NCI-H345 (cell line): ENCODE measurements at places on chromosomes 3 and 15.

DNA sequence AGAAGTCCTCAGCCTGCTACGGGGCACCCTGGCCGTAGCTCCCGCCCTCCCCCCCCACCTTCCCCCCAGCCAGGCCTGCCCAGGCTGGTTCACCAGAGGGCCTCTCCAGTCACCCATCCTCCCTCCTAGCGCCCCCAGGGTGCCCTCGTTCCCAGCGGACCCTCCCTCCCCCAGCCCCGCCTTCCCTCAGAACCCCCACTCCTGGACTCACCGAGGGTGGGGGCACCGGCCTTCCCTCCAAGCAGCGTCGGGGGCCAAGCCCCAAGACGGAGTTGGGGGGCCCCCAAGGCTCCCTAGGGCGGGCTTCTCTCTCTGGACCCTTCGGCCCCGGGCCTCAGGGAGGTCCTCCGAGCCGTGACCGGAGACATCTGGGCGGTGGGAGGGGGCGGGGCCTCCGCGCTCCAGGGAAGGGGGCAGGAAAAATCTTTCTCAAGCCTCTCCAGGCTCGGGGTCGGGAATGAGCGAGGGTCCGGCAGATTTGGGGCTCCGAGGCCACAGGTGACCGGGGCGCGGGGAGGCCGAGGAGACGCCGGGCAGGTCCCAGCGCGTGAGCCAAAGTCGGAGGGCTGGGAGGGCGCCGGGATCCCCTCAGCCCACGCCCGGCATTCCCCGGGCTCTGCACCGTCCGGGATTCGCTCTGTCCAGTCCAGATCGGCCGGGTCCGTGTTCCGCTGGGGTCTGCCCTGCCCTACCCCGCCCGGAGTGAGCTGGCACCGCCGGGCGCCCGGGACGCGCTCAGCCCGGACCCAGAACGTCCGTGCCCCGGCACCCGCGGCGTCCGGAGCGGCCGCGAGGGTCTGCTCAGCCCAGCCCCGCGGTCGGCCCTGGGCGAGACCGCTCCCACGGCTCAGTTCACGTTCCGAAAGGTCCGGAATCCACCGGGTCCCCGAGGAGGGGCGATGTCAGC, 999 bp downstream of the INSYN1 start:
- DNase-seq = no peak

GRCh38 chr15:32909431-32909830, 191.6 kb downstream of the GREM1 start:
- no peak for DNase-seq

GRCh38 chr3:53056442-53056841, 10.6 kb upstream of the SFMBT1 start:
- no peak for DNase-seq

GRCh38 chr3:113963879-113964278, 16.1 kb downstream of the ZDHHC23 start:
- no peak for DNase-seq

GRCh38 chr3:190053919-190054672, 66.6 kb downstream of the P3H2 start:
- DNase-seq = no peak

- no peak for DNase-seq
Measured at GRCh38 chr3:115161168-115161834, 14.2 kb upstream of the ZBTB20 start.

DNA sequence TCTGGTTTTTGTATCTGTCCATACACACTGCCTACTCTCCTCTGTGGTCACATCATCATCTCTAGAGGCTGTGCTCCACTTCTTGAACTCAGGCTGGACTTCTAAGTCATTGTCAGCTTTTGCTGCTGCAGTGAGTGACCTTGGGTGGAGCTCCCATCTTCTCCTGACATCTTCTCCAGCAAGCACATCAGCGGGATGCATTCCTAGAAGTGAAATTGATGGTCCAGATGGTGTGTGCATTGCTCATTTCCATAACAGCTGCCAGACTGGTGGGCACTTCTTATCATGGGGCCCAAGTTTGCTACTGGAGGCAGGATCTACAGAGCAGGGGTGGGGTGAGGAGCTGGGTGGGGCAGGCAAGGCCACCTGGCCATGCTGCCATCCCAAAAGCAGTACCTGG, 109.9 kb downstream of the DNAJB8 start:
- DNase-seq = no peak

DNA sequence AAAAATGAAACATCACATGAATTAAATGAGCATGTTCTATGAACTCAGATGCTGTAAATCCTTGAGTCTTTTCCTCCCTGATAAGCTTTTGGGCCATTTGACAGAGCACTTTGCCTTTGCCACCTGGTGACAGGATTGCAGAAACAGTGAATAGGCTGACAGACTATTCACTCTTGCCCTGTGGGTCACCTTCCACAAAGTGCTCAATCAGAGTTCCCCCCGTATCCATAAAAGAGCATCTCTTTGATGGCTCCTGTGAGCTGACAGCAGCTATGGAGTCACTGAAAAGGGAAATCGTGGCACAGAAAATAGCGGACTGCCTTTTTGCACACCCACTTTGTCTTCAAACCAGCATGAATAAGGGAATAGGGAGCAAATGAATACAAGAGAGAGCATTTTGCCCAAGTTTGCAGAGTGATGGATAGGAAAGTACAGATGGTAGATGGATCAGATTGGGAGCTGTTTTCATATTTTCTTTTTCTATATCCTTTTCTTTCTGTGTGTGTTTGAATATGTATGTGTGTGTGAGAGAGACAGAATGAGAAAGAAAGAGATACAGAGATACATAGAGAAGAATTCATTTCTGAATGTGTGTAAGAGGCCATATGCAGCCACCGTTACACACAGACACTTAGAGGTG, 37.8 kb upstream of the GOLM2 start:
- DNase-seq = no peak

DNA sequence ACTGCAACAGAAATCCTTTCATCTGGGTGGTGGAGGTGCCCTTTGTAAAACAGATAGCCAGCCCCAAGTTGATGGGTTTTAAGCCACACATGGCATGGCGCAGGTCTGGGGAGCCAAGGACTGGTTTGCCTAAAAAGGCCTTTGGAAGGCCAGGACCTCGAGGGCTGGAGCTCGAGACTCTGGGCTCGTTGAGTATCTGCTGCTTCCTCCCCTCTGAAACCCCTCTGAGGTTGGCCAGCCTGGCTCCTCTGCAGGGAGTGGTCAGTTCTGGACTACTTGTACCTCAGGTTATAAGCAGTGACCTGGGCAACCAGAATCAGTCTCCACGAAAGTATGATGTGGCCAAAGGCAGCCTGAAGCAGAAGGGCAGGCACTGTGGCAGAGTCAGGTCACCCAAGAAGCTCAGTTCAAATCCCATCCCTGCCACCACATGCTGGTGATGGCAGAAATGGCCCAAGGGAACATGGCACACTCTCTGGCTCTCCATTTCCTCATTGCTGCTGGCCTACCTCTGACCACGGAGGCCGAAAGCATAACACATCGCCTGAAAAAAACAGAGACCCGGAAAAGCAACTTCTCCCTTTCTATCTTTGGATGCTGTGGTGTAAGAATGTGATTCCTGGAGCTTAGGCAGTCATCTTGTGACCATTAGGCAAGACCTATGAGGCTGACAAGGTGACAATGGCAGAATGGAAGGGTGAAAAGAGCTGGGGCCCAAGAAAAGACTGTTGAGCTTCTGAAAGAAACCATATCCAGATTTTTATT, 51.2 kb downstream of the WNT7A start:
- DNase-seq = no peak

DNA sequence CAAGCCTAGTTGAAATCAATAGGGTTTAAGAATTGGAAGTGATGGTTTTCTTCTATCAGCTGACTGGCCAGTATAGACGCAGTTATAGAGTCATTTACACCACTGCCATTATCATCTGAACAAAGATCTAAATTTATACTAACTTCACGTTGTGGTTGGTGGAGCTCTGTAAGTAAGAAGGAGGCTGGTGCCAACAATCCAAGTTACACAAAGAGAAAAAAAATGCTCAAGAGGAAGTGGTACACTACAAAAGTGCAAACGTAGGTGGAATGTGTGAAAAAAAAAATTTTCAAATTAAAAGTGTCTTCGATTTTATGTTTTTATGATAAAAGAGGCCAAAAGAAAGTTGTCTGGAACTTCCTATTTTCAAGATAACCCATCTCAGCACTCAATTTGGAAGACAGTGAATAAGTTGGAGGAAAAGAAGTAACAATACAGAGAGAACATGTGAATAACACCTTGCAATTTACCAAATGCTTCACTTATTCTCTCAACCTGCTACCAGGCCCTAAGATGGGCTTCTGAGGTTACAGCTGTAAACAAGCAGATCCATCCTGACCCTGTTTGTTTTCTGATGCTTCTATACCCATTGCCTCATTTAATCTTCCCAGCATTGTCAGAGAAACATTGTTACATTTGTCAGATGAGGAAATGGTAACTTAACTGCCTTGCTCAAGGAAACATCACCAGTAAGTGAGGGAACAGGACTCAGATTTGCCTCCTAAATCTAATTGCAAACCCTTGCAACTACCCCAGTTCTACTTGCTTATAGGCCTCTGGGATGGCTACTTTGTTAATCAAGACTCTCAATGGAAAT, 12.0 kb upstream of the TASOR start:
- DNase-seq = no peak

GRCh38 chr3:187958432-187959003, 195.4 kb upstream of the LPP start:
- no peak for DNase-seq

DNA sequence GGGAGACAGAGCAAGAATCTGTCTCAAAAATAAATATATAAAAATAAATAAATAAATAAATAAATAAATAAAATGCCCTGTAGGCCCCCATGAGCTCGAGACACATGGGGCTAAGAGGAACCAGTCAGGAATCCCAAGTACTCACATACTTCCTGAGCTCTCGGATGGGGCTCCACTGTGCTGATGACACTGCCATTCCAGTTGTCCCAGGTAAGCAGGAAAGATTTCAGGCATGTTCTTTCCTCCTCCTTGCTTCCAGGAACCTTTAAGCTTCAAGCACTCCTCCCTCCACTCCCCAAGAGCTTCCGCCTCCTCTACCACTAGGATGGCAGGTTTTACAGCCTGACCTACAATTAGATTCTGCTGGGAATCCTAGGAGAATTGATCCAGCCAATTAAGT, 113.4 kb downstream of the SLC49A4 start:
- DNase-seq = no peak

GRCh38 chr3:55408193-55408826, 78.8 kb downstream of the WNT5A start:
- DNase-seq = no peak

GRCh38 chr3:147417551-147418295, 8.6 kb downstream of the ZIC1 start:
- no peak for DNase-seq

DNA sequence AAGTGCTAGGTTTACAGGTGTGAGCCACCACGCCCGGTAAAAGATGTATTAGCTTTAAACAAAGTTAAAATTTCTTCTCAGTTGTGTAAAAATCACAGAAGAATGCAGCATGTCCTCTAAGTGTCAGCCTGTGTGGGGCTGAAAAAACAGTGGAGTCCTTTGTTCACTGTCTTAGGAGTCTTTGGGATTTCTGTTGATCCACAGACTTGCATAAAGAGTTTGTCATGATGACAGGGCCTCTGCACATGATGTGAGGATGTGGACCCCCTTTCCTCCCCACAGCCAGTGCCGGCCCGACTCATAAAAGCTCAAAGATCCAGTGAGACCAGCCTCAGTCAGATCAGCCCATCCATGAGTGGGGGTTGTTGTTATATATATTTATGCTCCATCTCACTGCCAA, 49.0 kb upstream of the GOLGA8J start:
- no peak for DNase-seq

DNA sequence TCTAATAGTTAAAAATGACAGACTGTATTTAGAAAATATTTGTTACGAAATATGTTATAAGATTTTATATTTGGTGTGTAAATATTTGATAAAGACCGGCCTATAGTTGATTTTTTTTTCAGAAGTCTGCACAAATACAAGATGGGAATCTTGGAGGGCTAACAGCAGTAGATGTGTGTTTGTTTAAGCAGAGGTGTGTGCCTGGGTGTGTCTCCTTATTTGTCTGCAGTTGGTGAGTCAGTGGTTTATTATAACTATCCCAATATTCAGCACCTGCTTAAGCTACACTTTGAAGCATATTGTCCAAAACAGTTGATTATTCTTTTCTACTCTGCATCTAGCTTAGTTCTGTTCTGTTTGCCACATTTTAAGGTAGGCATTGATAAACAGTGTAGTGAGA, 12.4 kb downstream of the GLCE start:
- DNase-seq = no peak

DNA sequence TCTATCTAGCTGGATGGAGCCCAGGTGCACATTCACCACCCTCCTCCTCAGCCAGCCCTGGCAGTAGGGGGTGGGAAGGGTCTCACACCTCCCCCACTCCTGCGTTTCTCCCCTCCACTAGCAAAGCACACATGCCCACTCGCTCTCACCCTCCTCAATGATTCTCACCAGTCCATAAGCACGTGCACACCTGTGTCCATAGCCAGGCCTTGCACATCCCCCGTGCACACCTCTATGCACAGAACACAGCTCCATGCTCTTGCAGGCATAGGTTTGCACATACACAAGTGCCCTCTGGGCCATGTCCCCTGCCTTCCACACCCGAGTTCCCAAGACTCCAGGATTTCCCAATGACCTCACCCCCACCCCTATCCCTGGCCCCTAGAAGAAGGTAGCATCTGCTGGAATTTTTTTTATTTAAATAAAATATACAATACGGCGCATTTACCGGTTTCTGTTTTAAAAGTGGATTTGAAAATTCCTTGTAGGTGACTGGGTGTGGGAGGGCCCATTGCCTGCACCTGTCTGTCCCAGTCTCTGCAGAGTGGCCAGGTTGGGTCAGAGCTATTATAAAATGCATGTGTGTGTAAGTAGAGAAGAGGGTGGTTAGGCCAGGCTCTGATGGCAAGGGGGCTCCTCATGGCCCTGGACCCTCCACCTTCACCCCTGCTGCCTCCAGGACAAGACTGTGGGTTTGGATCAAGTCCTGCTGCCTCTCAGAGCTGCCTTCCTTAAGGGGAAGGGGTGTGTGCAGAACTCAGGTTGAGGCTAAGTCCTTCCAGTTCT, 49.1 kb downstream of the HCN4 start:
- no peak for DNase-seq

DNA sequence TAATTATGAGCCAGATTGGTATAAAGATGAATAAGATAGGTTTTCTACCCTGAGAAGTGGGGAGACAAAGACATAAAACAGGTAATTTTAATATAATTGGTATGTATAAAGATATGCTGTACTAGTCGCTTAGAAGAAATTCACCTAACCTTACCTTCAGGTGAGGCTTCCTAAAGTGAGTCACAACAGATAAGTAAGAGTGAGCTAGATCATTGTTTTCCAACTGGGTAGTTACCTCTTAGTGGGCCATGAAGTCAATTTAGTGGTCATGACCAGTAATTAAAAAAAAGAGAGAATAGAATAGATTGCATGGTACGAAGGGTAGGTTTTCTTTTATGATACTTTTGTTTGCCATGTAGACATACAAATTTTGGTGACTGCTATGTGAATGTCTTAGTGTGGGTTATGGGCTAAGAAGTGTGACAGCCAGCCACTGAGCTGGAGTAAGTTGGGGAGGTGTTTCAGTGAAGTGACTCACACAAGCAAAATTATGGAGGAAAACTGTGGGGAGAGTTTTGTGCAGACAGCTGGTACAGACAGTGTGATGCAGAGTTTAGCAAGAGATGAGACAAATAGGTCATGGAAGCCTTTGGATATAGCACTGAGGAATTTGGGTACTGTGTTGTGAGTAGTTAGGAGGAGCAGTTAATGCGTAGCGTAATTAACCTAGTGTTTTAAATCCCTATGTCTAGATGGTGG, 8.2 kb downstream of the TRNT1 start:
- no peak for DNase-seq

- DNase-seq = no peak
Measured at GRCh38 chr3:99410789-99411311, 227.5 kb upstream of the COL8A1 start.
